ENCODE measurements at places on chromosomes 1 and 21.

GRCh38 chr1:109717729-109718128 is 5.7 kb downstream of the GSTM5 start:
- no peak for DNase-seq

DNA sequence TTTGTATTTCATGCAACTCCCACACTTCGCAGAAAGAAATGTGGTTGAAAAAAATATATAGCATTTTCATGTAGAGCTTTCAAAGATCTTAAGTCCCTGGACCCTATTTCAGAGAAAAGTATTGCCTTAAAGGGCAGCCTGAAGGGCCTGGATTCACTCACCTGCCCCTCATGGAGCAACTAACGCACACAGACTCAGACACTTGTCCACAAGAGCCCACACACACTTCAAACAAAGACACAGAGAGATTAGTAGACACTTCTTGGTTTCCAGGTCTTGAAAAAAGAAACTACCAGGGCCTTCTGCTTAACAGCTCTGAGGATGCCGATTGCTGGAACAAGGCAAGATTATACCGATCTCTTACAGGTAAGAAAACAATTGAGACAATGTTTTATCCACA is 122.2 kb downstream of the ZBTB18 start:
- DNase-seq, result no peak

GRCh38 chr1:234553240-234554188 is 56.5 kb downstream of the IRF2BP2 start:
- DNase-seq, result no peak

DNA sequence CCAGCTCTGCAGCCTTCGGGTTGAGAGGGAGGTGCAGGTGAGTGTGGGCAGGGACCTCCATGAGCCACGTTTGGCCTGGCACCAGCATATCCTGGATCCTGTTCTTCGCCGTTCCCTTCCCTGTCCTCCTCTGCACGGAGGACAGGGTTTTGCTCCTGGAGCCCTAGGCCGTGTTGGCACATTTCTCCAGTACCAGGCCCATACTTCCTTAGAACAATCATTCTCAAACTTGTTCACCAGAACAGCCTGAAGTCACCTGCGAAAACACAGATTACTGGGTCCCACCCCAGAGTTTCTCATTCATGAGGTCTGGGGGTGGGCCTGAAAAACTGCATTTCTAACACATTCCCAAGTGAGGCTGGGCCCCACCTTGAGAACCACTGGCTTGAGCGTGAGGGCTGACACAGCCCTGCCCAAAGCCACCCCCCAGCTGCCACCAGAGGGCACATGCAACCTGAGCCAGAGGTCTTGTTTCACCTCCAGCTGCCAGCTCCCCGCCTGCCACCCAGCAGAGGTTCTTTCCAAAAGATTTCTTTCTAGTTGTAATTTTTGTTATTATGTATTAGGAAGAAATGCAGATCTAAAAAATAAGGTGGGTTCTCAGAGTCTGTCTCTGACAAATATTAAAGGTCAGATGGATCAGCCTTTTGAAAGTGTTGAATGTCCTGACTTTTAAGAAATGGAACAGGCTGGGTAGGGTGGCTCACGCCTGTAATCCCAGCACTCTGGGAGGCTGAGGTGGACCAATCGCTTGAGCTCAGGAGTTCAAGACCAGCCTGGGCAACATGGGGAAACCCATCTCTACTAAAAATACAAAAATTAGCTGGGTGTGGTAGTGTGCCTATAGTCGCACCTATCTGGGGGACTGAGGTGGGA is 39.6 kb upstream of the LDLRAP1 start:
- peak; percentile 7 for DNase-seq

DNA sequence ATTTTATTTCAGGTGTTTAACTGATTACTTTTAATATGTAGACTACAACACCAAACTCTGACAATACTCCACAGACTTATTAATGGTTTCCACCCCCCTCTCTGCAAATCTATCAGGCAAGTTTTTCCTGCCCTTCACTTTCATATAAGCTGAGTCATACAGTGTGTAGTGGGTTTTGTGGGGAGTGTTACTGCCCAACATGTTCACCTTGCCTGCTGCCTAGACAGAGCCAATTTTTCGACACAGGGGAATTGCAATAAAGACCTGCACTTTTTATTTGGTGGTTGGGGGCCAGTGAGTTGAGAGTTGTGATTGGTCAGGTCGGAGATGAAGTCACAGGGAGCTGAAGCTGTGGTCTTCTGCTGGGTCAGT is 119.7 kb downstream of the PPIAL4G start:
- no peak for DNase-seq

DNA sequence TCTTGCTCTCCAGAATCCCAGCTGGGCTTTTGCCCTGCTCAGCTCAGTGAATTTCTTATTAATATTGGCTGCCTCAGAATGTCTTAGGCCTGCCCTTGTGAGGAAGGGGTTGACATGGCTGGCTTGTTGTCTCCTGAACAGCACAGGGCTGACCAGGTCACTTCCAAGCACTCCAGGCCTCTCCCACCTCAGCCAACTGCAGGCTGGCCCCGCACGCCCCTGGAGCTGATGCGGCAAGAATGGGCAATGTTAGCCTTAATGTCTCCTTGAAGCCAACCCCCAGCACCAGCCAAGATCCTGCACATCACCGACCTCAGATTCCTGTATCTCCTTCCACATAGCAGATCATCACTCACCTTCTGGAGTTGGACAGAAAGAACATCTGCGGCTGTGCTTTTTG is 598.6 kb downstream of the AJAP1 start:
- no peak for DNase-seq

GRCh38 chr1:207926984-207927383 is 16.1 kb upstream of the CD34 start:
- DNase-seq, result no peak

DNA sequence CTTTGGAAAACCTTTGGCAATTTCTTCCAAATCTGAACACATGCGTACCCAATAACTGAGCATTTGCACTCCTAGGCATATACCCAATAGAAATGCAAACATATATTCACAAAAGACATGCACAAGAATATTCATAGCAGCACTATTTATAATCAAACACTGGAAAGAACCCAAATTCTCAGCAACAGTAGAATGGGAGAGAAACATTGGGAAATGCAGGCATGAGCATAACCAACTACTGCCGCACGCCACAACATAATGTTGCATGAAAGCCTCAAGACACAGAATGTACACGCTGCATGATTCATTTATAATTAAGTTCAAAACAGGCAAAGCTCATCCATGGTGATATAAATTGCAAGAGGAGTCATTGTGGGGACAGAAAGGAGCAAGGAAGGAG is 69.5 kb upstream of the FBXO28 start:
- DNase-seq, result no peak

- no peak for DNase-seq
Observed at GRCh38 chr1:168301664-168302320, 21.1 kb downstream of the TBX19 start.

DNA sequence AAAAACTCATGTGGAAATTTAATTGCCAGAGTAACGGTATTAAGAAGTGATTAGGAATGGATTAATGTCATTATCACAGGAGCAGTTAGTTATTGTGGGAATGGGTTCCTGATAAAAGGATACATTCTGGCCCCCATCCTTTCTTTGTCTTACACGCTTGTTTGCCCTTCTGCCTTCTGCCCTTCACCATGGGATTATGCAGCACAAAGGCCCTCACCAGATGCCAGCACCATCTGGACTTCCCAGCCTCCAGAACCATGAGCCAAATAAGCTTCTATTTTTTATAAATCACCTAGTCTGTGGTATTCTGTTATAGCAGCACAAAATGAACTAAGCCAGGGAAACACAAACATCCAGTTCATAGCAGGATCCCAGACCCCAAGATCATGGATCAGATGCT is 33.9 kb upstream of the POU2F1 start:
- no peak for DNase-seq

DNA sequence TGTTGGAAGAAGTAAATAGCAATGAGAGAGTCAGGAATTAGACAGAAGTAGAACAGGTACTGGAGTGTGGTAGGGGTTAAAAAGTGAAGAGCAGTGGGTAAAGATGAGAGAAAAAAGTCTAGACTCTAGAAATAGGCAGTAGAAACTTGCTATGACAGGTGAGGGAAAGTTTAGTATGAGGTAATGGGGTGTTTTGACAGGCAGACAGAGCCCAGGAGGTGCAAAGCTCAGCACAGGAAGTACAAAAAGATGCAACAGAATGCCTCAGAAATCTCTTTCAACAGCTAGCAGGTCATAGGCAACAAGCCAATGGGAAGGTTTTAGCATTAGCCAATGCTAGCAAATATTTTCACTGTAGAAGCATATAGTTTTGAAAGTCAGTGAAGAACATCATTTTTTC is 319.1 kb upstream of the SGIP1 start:
- DNase-seq, result no peak

GRCh38 chr1:227521782-227522181 is 41.6 kb upstream of the ZNF678 start:
- no peak for DNase-seq

- DNase-seq, result no peak
Observed at GRCh38 chr1:4010284-4010683, 110.2 kb upstream of the C1orf174 start.

- DNase-seq, result peak; percentile 38
Observed at GRCh38 chr1:110916669-110917306, 43.8 kb downstream of the CD53 start.

DNA sequence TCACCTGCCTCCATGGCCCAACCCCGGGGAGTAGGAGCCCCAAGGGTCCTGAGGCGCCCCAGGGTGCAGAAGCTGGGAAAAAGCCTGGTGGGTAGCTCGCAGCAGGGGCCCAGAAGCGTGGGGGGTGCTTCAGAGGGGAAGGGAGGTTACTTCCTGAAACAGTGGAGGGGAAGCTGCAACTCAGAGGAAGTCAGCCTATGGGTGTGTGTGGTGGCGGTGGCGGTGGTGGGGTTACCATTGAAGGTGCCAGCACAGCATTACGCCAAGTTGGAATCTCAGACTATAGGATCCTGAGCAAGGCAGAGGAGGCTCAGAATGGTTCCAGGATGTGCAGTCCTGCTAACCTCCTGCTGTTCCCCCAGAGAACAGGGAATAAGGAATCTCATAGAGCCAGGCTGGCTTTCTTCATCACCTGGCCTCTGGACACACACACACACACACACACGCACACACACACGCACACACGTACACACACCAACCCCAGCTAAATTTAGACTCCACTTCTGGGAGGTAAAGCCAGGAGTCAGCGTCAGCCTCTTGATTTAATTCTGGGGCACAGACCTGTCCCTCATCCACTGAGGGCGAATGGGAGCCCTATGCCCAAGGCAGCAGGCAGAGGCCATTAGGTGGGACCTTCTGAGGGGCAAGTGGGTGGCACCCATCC is 1.3 kb downstream of the DENND4B start:
- peak; percentile 72 for DNase-seq

- no peak for DNase-seq
Observed at GRCh38 chr21:27803571-27803970, 836.7 kb upstream of the ADAMTS5 start.

GRCh38 chr1:5514527-5515183 is 477.6 kb downstream of the NPHP4 start:
- peak; percentile 40 for DNase-seq

- no peak for DNase-seq
Observed at GRCh38 chr21:33027401-33028286, 1.9 kb downstream of the OLIG2 start.

- no peak for DNase-seq
Observed at GRCh38 chr1:31488528-31488927, 75.5 kb downstream of the SERINC2 start.

GRCh38 chr1:230631477-230631876 is 10.8 kb upstream of the COG2 start:
- no peak for DNase-seq

GRCh38 chr21:21210552-21210951 is 212.3 kb downstream of the NCAM2 start:
- no peak for DNase-seq

DNA sequence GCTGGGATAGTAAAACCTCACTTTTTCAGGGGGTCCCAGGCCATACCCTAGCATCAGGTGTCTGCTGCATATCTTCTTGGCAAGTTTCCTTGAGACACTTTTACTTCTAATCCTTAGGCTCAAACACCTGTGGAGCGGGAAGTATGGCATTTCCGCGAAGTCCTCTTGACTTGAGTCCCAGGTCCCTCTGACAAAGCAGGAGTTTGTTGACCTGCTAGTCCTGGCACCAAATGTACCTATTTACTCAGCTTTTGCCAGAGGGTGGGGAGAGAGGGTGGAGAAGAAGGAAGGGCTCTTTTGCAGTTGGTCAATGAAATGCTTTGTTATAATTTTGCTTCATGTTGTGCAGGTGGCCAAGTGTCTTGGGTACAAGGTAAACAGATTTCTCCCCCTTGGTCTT is 59.7 kb downstream of the CLIC6 start:
- no peak for DNase-seq

Data from NK-92 treated with Interleukin-12 subunit alpha and Interleukin-12 subunit beta, amount 100 ng/mL, for 24 hours (cell line).